ENCODE measurements at places on chromosomes 11 and 22.
A peak's percentile ranks its signal among the peaks of the same experiment; 100 is the strongest.

DNA sequence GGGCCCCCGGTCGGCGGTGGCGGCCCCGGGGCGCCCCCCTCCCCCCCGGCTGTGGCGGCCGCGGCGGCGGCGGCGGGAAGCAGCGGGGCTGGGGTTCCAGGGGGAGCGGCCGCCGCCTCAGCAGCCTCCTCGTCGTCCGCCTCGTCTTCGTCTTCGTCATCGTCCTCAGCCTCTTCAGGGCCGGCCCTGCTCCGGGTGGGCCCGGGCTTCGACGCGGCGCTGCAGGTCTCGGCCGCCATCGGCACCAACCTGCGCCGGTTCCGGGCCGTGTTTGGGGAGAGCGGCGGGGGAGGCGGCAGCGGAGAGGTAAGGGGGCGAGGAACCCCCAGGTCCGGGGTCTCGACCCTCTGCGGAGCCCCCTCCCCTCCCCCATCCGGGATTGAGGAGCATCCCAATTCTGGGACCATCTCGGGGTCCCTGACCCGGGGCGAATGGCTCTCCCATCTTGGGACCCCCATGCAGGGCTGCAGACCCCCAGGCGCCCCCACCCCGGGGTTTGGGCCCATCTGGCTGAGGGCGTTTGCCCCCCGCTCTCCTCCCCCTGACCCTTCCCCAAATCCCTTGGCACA is 431 bp downstream of the KMT2A start:
- DNase-seq: no peak

DNA sequence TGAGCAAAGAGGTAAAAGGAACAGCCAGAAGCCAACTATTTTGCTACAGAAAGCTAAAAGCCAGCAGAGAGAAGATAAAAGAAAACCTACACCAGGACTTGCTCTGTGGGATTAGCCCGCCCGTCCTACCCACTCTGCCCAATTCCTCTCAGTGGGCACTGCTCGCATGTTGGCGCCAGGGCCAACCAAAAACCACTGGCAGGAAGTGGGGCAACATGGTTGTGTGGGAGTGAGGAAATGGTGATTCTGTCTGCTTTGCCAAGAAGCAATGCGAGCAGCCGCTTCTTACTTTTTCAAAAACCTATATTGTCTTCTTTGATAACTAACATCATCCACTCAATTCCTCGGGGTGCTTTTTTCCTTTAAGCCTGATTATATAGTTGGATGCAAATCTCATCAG is 14.2 kb upstream of the APOA1 start:
- DNase-seq: no peak

DNA sequence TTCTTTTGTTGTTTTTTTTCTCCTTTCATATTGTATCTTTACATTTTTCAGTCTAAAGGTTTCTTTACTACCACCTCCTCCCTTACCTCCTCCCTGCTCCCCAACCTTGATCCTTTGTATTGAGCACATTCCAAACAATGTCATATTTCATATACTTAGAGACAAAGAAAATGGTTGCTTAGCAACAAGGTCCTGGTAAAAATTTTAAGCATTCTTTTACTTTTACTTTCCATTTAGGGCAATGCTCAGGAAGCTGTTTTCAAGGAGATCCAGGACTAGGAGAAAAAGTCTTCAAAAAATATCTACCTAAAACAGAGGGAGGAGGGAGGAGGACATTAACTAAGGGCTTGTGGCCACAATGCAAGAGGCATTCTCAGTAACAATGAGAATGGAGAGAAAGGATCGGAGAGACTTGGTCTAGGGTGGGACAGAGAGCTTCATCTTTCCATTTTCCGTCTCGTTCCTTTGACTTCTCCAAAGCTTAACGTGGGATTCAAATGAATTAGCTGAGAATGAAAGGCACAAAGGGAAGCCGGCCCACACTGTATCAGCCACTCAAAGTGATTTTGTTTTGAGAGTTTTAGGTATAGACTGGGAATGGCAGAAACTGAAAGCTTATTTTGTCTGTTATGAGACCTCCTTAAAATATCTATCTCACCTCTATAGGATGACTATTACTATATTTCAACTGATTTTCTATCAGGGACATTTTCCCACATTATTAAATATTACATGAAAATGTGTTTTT is 455.7 kb downstream of the RAB38 start:
- no peak for DNase-seq

- no peak for DNase-seq
These were observed 8.2 kb downstream of the CREB3L1 start for GRCh38 chr11:46285594-46286033.

DNA sequence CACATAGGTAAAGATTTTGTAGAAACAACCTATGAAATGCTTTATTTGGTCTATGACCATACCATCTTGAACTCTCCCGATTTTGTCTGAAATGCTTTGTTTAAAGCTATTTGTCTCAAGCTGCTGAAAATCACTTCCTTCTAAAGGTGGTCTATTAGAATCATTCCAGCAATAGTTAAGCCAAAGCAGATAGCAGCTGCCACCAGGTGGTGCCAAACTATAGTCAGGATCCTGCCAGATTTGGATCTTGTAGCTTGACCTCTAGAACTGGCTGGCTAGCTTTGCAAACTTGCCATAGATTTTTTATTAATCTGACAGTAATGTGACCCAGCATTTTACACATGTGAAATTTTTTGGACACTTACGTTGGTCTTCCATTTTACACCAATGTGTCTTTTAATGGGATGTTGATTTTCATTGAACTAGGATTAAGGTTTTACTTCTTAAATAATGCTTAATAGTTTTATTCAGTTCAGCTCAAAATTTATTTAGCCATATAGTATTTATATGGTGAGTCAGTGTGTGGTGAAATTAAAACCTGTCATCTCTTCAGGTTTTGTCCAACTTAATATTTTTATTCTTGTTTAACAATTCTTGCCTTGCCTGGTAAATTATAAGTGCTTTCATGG is 19.7 kb downstream of the CTR9 start:
- DNase-seq: peak; percentile 31

- no peak for DNase-seq
These were observed 31.9 kb downstream of the FAM83F start for GRCh38 chr22:40026641-40027040.

DNA sequence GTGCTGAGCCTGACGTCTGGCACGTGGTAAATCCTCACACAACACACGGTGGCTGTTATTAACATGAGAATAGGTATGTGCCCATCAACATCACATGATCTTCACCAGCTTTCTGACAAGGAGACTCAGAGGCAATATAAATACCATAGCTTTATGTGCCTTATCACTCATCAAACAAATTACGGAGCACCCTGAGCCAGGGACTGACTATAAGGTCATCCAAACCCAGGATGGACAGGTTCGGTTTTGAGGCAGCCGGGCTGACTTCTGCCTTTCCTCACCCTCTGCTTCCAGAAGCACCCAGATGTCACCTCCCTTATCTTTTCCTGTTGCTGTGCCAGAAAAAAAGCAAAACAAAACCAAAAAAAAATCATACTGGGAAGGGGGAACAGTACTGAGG is 5.7 kb upstream of the PLAAT3 start:
- DNase-seq: no peak

GRCh38 chr22:47238690-47239473 is 476.4 kb downstream of the TBC1D22A start:
- DNase-seq: no peak

DNA sequence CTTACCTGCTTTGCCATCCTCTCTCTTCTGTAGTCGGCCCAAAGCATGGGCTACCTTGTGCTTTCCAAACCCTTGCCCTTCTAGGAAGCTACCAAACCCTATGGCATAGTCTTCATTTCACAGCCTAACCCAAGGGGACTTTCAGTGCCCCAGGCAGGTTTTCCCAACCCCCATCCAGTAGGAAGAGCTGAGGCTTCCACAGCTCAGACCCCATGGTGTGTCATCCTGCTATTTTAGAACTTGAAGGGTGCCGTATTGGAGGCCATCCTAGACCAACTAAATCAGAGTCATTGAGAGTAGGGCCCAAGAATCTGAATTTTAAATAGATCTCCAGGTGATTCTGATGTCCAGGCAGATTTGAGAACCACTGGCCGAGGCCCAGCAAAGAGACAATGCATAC is 31.9 kb upstream of the TUB start:
- DNase-seq: no peak

- DNase-seq: no peak
These were observed 581.9 kb downstream of the SOX6 start for GRCh38 chr11:15774388-15774939.

DNA sequence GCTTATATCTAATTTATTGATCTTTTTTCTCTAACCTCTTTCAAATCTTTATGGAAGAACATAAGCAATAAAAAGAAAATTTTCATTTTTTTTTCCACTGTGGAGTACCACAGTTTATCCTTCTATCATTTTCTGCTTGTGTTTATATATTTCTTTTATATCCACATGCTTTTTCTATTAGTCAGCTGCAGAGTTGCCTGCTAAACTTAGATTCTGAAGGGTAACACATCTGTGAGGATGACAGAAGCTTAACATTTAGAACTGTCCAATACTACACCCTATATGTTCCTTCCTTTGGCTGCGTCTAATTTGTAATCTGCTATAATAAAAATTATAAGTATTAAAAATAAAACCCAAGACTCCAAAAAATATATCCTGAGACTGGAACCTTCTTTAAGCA is 20.8 kb downstream of the CCDC90B start:
- no peak for DNase-seq

- DNase-seq: no peak
These were observed 1003.3 kb upstream of the CCDC90B start for GRCh38 chr11:84289381-84289906.

GRCh38 chr11:90288212-90288821 is 65.5 kb upstream of the CHORDC1 start:
- no peak for DNase-seq

GRCh38 chr22:50701076-50701419 is 28.4 kb downstream of the SHANK3 start:
- no peak for DNase-seq

- DNase-seq: no peak
These were observed 1.3 kb downstream of the MRPL23 start for GRCh38 chr11:1948389-1948788.

DNA sequence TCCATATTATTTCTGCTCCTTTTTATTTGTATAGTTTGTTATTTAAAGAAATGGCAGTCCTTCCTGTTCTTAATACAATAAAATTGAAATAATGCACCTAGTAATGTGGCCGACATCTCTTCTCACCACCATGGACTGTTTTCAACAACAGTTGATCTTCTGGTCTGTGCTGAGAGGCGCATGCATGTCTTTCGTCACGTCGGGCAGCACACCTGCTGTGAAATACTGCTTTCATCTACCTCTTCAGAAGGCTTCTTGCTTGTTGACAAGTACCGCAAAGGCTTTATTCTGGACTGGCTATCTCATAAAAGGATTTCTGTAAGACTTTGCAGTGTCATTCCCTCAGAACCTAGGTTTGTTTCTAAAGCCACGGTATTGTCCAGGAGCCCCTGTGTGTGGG is 13.9 kb upstream of the MYO18B start:
- no peak for DNase-seq

DNA sequence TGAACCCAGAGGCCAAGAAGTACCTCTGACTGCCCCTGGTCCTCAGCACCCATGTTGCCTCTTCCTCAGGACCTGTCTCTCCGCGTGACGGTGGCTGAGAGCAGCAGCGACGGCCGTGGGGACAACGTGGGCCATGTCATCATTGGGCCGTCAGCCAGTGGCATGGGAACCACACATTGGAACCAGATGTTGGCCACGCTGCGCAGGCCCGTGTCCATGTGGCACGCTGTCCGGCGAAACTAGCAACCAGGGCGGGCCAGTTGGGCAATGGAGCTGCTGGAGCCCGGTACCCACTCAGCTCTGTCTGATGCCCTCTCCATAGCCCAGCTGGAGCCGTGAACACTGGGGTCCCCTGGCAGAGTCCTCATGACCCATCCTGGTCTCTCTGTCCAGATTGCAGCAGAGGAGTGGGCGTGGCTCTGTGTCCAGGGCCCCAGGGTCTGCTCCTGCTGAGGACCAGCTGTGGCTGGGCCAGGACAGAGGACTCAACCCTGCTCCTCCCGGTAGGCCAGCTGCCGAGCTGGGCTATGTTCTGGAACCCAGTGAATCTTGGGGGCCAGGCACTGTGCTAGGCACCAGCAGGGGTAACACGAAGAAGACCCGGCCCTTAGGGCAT is 8.0 kb upstream of the RHOD start:
- no peak for DNase-seq

All from NCI-H2029 (cell line).